ENCODE measurements at places on chromosomes 7 and 10.
A peak's percentile ranks its signal among the peaks of the same experiment; 100 is the strongest.

- no peak for DNase-seq
Observed at GRCh38 chr7:152392254-152392653, 43.5 kb downstream of the KMT2C start.

GRCh38 chr10:100148353-100149211 is 37.2 kb downstream of the ERLIN1 start:
- peak; percentile 13 for DNase-seq

GRCh38 chr10:67818323-67818722 is 19.7 kb downstream of the DNAJC12 start:
- no peak for DNase-seq

DNA sequence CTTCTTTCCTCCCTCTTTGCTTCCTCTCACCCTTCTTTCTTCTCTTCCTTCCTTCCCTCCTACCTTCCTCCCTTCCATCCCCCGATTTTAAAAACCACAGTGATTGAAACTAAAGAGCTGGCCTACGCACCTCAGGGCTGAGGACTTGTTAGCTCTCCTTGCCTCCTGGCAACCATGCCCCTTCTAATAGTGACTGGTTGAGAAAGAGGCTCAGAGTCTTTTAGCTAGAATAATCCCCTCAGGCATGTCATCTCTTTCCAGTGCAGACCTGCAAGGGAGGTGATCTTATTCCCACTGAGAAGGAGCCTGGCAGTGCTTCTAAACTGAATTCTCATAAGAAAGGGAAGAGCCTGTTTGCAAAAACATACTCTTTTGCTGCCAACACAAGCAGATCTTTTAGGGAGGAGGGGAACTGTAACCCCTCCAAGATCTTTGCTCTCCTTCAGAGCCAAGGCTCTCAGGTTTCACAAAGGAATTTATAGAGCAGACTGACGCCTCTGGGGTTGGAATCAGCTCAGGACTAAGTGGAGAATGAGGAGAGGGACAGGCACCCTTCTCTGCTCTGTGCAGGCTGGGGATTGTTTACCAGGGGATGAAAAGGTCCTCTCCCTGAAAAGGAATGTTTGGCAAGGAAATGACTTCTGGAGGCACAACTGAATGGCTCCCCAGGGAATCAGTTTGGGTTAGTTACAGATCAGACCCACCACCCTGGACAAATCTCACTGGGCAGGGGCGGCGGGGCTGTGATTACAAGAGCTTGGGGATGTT is 9.4 kb upstream of the ANKRD1 start:
- peak; percentile 65 for DNase-seq

DNA sequence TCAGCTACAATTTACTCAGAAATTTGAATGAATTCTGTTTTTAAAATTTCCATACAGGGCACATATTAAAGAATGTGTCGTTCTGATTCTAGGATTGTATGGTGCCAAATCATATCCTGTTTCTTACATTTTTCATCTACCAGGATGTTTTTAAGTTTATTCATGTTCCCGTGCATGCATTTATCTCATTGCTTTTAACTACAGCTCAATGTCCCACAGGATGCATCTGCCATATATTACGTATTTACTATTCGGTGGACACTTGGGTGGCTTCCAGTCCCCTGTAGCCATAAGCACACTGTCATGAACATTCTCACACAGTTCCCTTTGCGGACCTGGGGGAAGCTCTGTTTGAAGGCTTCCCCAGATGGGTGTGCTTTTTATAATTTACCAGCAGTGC is 122.3 kb downstream of the CCDC71L start:
- DNase-seq, result no peak

- DNase-seq, result peak; percentile 46
Observed at GRCh38 chr7:105647591-105647990, 66.3 kb upstream of the EFCAB10 start.

- no peak for DNase-seq
Observed at GRCh38 chr7:108911016-108911415, 341.3 kb downstream of the DNAJB9 start.

DNA sequence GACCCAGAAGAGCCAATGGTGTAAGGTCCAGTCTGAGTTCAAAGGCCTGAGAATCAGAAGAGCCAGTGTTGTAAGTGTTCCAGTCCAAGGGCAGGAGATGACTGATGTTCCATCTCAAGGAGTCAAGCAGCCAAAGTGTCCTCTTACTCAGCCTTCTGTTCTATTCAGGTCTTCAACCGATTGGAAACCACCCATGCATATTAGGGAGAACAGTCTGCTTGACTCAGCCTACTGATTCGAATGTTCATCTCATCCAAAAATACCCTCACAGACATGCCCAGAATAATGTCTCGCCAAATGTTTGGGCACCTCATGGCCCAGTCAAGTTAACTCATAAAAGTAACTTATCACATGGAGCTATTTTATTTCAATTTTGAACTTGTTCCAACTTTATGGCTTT is 2.9 kb upstream of the WDFY4 start:
- no peak for DNase-seq

Measured in SW480 (cell line).